Activated naive CD4-positive, alpha-beta T cell treated with anti-CD3 and anti-CD28 coated beads, Interleukin-2, amount 50 U/mL, for 72 hours (primary cell): ENCODE measurements at places on chromosomes 13 and 19. TPM values are rescaled to one million over a fixed set of nuclear protein-coding genes. Genes with fewer than 3 reads are reported as not detected.

The PSG1 gene
- total RNA-seq: 0.64 TPM

The WDR88 gene
- total RNA-seq: not detected

The CYSLTR2 gene
- 3.0 TPM for total RNA-seq

The TNFSF13B gene
- 6.6 TPM for total RNA-seq
